Posterior cingulate gyrus (tissue), 11 donors: ENCODE measurements at places on chromosomes 7 and 10.

- peak; percentile 95 for DNase-seq
Measured at GRCh38 chr7:83162402-83163256, at the start of gene PCLO. Gene PCLO (minus strand): TSS chr7:83162884. CDS start chr7:83162592, 292 bp downstream.

DNA sequence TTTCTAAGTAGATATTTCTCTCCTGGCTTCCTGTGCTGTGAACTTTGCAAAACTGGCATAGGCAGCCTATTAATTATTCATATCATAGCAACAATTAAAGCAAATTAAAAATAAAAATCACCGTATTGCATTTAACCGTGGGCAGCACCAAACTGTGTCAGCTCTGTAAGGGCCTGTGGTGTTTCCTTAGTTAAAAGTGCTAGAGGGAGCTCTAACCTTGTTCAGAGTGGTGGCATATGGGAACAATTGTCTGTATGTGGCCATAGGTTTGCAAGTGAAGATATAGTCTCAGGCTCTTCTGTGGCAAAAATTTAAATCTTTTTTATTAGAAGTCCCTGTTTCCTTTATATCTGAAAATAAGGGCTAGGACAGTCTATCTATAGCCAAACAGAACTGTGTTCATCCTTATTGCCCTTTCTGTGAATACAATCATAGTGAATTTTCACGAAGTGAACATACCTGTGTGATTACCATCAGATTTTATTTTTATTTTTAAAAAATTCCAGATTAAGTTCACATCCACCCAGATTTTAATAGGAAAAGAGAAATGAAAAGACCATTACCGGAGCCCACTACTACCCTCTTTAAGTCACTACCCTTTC is 92.6 kb downstream of the POLL start:
- DNase-seq, result no peak

DNA sequence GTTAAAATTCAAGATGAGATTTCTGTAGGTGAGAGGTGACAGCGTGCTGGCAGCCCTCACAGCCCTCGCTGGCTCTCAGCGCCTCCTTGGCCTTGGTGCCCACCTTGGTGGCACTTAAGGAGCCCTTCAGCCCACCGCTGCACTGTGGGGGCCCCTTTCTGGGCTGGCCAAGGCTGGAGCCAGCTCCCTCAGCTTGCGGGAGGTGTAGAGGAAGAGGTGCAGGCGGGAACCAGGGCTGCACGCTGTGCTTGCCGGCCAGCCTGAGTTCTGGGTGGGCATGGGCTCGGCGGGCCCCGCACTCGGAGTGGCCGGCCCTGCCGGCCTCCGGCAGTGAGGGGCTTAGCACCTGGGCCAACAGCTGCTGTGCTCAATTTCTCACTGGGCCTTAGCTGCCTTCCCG is 320.0 kb upstream of the VWC2 start:
- DNase-seq, result no peak

- DNase-seq, result no peak
Measured at GRCh38 chr7:75971309-75971960, 23.0 kb downstream of the TMEM120A start.

DNA sequence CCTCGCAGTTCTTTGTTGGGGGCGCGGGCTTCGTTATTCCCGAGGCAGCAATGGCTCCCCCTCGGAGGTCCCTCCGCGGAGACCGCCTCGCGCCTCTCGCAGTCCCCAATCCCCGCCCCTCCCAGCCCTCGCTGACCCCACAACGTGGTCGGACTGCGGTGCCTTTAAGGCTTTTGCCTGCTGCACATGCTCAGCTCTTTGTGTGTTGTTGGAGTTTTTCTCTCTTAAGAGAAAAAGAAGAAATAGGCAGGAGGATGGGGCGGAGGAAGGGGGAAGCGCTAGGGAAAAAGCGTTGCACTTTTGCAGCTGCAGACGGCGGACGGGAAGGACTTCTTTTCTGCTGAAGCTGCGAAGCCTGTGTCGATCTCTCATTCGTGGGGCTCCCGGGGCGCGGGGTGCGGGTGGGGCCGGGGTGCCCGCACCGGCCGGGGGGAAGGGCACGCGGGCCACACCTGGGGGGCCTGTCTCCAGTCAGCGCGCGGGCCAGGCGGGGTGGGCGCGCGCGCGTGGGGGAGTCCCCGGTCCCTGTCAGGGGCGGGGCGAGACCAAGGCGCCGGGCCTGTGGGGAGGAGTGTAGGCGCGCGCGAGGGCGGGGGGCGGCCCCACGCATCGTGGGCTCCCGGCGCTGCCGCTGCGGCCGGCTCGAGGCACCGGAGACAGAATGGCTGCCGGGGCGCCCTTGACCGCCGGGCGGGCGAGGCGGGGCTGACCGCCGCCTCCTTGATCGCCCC is 445 bp upstream of the ATRNL1 start:
- DNase-seq, result peak; percentile 47
